ENCODE measurements at places on chromosomes 3 and 15.
A peak's percentile ranks its signal among the peaks of the same experiment; 100 is the strongest.

GRCh38 chr3:142459929-142460328 is 12.1 kb upstream of the XRN1 start:
- DNase-seq = no peak

DNA sequence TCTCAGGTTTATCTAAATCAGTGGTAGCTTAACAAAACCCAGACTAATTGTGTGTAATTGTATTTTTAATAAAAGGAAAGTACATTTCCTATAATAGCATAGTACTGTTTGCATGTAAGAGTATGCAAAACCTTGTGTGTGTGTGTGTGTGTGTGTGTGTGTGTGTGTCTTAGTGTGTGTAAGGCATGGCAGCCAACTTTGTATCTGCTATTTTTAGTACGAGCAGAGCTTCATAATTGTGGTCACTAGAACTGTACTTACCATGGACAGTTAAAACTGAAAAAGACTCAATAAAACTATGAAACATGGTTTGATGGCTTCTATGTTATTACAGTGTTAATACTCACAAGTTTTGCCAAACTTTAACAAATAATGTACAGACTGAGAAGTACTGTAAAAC is 6.2 kb downstream of the P2RY1 start:
- DNase-seq = no peak

- DNase-seq = no peak
These were observed 15.1 kb upstream of the CBLB start for GRCh38 chr3:105883798-105884377.

GRCh38 chr3:46905661-46906451 is 28.3 kb downstream of the PTH1R start:
- DNase-seq = no peak

- DNase-seq = no peak
These were observed 41.6 kb downstream of the ACAN start for GRCh38 chr15:88844749-88845386.

DNA sequence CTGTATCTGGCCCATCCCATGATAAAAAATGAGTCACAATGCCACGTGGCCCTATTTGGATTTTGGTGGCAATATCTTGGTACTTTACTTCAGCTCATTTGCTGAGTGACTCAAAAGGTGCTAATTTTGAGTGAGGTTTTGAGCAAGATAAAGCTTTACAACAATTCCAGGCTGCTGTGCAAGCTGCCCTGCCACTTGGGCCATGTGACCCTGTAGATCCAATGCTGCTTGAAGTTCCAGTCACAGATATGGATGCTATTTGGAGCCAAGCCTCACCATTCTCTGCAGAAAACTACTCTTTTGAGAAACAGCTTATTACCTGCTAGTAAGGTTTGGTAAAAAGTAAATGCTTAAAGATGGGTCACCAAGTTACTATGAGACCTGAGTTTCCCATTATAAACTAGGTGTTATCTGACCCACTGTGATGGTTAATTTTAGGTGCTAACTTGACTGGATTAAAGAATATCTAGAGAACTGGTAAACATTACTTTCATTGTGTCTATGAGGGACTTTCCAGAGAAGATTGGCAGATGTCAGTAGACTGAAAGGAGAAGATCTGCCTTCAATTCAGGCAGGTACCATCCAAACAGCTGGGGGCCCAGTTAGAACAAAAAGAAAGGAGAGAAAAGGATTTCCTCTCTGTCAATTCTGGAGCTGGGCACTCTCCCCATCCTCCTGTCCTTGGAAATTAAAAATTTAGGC is 1083.9 kb downstream of the DIPK2A start:
- no peak for DNase-seq

DNA sequence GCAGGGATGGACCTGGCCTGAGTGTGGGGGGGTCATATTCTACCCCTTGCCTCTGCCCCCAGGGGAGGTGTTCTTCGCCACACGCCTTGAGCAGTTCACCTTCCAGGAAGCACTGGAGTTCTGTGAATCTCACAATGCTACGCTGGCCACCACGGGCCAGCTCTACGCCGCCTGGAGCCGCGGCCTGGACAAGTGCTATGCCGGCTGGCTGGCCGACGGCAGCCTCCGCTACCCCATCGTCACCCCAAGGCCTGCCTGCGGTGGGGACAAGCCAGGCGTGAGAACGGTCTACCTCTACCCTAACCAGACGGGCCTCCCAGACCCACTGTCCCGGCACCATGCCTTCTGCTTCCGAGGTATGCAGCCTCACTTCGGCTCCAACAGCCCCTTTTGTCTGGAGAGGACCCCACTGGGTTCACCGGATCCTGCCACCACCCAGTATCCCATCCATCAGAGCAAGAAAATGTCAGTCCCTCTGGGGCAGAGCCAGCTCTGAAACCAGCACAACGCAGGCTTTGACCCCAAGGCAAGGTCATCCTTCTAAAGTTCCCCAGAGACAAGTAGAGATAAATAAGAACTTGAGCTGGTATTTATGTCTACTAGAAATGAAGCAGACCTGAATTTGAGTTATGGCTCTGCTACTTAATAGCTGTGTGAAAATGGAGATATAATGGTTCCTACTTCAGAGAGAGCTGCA is 45.8 kb downstream of the HAPLN3 start:
- no peak for DNase-seq

GRCh38 chr15:29885183-29885582 is 62.9 kb upstream of the TJP1 start:
- no peak for DNase-seq

- DNase-seq = peak; percentile 46
These were observed 31.3 kb upstream of the TMEM115 start for GRCh38 chr3:50390508-50391224.

GRCh38 chr15:63107895-63108546 is 13.6 kb upstream of the LACTB start:
- DNase-seq = peak; percentile 80

DNA sequence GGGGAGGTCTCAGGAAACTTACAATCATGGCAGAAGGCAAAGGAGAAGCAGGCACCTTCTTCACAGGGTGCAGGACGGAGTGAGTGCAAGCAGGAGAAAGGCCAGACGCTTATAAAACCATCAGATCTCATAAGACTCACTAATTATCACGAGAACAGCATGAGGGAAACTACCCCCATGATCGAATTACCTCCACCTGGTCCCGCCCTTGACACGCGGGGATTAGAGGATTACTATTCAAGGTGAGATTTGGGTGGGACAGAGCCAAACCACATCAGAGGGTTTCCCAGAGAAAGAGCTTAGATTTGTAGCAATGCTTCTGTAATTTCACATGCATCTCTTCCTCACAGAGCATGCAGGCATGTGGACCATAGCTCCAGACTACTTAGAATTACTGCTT is 615.7 kb upstream of the UBE2E2 start:
- no peak for DNase-seq

GRCh38 chr15:40379853-40380252 is 2.7 kb upstream of the KNSTRN start:
- peak; percentile 87 for DNase-seq

DNA sequence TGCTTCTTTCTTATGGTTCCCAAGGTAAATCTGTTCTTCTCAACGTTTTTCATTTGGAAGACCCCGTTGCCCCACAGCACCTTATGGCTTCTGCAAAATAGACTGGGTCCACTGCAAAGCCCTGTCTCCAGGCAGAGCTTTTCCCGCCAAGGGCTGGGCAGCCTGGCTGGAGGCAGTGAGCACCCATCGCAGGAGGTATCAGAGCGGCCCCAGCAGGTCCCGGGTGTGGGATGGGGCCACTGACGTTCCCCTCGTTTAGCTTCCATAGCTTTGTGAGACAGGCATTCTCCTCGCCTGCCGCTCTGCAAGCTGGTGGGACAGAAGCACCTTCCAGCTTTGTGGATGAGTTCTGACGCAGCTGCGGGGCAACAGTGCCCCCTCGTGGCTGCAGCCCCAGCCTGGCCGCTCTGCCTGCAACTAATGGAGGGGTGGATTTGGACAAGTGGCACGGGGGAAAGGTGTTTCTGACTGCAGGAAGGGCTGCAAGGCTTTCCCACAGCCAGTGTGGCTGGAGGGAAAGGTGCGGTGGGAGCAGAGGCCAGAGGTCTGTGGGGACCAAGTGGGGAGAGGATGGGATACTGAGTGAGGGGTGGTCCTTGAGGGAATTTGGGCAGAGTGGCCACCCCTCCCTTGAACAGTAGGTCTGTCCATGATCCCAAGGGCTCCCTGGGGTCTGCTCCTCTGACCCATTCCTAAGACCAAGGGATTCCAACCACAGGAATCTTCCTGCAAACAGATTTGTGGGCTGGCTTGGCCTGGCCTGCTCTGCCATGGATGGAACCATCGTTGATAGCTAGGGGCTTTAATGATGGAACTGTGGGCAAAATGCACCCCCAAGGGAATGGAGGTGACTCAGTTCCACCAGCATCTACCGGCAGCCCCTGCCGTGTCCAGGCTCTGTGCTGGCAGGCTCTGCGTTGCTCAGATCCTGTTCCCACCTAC is 99.4 kb downstream of the FBLN2 start:
- DNase-seq = peak; percentile 54

- no peak for DNase-seq
These were observed 303.8 kb upstream of the CDIN1 start for GRCh38 chr15:36275656-36276055.

DNA sequence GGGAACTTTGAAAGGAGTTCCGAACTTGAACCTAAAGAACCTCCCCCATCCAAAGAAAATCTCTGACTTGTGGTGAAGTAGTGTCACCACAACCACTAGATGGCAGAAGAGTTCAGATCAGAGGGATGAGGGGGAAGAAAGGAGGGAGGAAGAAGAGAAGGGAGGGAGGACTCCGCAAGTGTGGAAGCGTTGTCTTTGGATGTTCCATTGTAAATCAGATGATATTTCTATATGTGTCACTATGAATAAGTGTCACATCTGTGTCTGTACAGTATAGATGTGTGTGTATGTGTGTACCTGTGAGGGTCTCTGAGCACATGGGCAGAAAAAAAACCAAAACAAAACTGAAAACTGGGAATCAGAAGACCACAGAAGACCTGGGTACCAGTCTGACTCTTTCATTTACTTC is 16.9 kb downstream of the SLC24A1 start:
- peak; percentile 19 for DNase-seq

GRCh38 chr3:14234251-14235002 is 55.8 kb downstream of the LSM3 start:
- DNase-seq = peak; percentile 82

GRCh38 chr15:86433983-86434382 is 354.3 kb downstream of the AGBL1 start:
- DNase-seq = no peak
